ENCODE measurements at places on chromosomes 3 and 15.

DNA sequence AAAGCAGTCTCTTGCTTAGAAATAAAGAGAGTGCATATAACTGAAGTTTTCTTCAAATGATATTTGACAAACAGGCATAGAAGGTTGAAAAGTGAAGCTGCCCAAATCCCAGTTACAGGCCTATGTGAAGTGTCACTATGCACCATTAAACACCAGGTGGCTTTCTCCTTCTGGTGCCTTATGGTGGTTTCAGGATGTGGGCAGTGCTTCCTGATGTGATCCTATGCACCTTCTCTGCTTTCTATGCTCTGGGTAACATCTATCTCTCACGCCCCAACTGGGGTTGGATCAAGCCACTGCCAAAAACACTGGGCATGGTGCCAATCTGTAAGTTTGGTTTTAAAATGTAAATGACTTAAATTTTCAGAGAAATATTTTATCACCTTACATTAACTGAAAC is 744.7 kb downstream of the TUSC7 start:
- H3K4me3 ChIP-seq = no peak overlapping the region
- no peak overlapping the region for H3K27ac ChIP-seq
- no peaks in the 10 kb centered on the region for H3K36me3 ChIP-seq
- DNase-seq = no peak
- H3K27me3 ChIP-seq = no peaks in the 10 kb centered on the region

- H3K36me3 ChIP-seq = peaks cover 7% of the 10 kb centered on the region
- H3K27me3 ChIP-seq = no peaks in the 10 kb centered on the region
- H3K4me1 ChIP-seq = no peaks in the 10 kb centered on the region
- no peak for DNase-seq
Measured at GRCh38 chr3:57659806-57660439, 33.0 kb downstream of the DENND6A start.

- no peak overlapping the region for H3K27ac ChIP-seq
- H3K4me3 ChIP-seq = no peak overlapping the region
- H3K36me3 ChIP-seq = no peaks in the 10 kb centered on the region
- no peak for DNase-seq
Measured at GRCh38 chr15:75136118-75136517, 65.6 kb upstream of the C15orf39 start.

GRCh38 chr15:27705056-27705455 is 394.1 kb downstream of the OCA2 start:
- no peak overlapping the region for H3K27ac ChIP-seq
- no peaks in the 10 kb centered on the region for H3K4me1 ChIP-seq
- no peak overlapping the region for H3K4me3 ChIP-seq
- DNase-seq = no peak
- H3K27me3 ChIP-seq = no peaks in the 10 kb centered on the region
- H3K36me3 ChIP-seq = no peaks in the 10 kb centered on the region

GRCh38 chr15:78195735-78196201 is 38.6 kb downstream of the ACSBG1 start:
- no peaks in the 10 kb centered on the region for H3K36me3 ChIP-seq
- no peak overlapping the region for H3K4me3 ChIP-seq
- H3K4me1 ChIP-seq = no peaks in the 10 kb centered on the region
- DNase-seq = no peak
- H3K27ac ChIP-seq = no peak overlapping the region
- H3K27me3 ChIP-seq = no peaks in the 10 kb centered on the region
